ENCODE measurements at places on chromosomes 3 and 15. TPM values are rescaled to one million over a fixed set of nuclear protein-coding genes. Genes with fewer than 3 reads are reported as not detected.

DNA sequence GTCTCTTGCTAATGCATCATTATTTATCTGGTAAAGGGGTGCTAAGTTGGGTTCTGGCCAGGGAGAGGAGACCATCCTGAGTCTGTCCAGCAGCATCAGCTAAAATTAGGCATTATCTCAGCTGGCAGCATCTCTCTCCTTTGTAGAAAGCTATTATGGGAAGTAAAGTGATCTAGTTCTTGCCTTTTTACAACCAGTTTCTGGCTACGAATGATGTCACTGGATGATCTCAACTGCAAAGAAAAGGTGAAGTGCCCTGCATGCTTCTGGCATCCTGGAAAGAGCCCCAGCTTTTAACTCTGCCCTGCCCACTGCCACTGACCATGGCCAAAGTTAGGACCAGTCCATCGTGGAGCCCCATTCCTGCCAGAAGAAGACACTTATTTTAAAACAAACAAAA is 37.1 kb upstream of the IL12A start:
- no peak for DNase-seq
- H3K36me3 ChIP-seq: no peaks in the 10 kb centered on the region
- H3K27ac ChIP-seq: no peak overlapping the region
- H3K4me3 ChIP-seq: no peak overlapping the region

DNA sequence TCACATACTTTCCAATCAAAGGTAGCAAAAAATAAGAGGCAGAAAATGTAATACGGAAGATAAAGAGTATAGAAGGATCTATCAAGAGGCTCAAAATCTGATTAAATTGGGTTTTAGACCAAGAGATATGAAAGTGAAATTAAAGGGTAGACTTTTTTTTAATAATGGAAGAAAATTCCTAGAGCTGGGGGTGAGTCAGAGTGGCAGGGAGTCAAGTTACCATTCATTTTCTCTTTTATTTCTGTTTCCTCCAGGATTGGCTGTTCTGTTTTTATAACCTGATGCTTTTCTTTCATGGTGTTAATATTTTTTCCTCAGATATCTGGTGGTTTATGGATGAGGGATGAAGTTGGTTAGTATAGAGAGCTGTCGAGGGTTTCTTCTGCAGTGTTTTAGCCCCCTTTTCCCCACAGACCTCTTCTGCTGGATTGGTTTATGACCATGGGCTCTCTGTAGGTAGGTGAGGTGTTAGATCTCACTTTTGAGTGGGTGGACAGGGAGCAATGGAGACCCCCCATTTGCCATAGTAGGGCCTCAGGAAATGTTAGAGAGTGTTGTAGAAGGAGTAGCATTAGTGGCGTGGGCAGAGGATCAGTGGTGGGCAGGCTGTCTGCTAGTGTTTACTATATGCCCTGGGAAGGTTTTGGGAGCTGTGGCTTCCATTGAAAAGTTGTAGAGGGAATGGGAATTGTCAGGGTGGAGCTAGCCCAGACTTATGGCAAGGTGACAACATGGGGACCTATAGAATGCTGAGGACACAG is 201.6 kb upstream of the GOLGA6L4 start:
- no peak for DNase-seq
- no peak overlapping the region for H3K27ac ChIP-seq
- H3K36me3 ChIP-seq: no peaks in the 10 kb centered on the region
- H3K4me1 ChIP-seq: no peaks in the 10 kb centered on the region
- no peak overlapping the region for H3K4me3 ChIP-seq

DNA sequence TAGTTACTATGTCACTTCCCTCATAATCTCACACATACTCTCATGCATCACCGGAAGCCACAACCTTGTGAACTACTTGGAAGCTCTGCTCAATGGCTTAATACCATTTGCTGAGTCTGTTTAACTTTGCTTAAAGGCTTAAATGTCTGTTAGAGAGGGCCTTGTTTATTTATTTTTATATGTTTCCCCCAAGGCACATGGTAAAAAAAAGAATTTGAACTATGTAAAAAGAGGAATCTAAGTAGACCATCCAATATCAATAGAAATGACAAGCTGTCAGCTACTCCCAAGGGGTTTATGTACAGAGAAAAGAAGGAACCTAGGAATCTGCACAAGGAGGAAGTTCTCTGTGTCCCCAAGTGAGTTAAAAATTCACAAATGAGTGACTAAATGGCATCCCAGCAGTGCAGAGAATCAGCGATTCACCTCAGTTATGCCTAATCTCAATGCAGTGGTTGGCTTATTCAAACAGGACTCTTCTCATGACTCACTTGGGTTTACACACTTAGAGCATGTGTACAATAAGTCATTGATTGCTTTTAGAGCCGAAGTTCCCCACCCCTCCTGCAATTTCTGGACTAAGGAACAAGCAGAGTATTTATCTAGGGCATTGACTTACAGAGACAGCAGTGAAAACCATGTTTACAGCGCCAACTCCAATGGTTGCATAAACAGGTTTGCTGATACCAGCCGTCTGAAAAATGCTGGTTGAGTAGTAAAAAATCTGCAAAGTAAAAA is 24.4 kb downstream of the SLC2A2 start:
- H3K27me3 ChIP-seq: no peaks in the 10 kb centered on the region
- DNase-seq: peak; percentile 14
- H3K4me1 ChIP-seq: peaks cover 5% of the 10 kb centered on the region

- H3K27me3 ChIP-seq: no peaks in the 10 kb centered on the region
- no peaks in the 10 kb centered on the region for H3K4me1 ChIP-seq
- H3K36me3 ChIP-seq: no peaks in the 10 kb centered on the region
Observed at GRCh38 chr3:6250167-6250566, 610.7 kb upstream of the GRM7 start.

DNA sequence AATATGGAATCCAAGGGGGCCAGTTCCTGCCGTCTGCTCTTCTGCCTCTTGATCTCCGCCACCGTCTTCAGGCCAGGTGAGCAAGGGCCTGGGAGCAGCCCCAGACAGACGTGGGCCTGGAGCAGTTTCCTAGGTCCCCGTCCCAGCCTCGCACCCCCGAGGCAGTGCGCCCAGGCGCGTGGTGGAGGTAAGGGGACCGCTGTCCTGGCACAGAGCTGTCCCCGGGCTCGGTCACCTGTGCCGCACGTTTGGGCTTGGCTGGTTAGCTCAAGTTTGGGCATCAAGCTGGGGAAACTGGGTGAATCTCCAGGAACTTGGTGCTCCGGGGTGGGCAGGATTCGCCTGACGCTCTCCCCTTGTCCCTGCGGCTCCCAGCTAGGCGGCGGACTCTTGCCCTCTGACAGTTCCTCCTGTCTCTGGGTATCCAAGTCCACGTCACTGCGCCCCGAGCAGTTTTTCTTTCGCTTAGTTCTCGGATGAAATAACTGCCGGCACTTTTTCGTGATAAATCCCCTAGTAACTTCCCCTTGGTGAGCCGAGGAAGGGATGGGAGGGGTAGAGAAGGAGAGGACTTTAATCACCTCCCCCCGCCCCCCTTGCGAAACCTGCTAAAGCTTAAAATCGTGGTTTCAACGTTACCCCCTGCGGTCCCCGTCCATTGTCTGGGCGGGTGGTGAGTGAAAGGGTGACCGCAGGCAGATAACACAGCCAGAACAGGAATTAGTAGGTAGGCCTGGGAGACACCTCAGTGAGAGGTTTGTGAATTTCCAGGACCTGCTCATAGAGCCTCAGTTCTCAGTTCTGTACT is 901 bp downstream of the ALCAM start:
- H3K36me3 ChIP-seq: no peaks in the 10 kb centered on the region
- H3K4me3 ChIP-seq: peak overlapping the region; percentile 75
- H3K27me3 ChIP-seq: no peaks in the 10 kb centered on the region
- H3K27ac ChIP-seq: peak overlapping the region; percentile 97
- peaks cover 4% of the 10 kb centered on the region for H3K4me1 ChIP-seq
- peak; percentile 67 for DNase-seq

- no peaks in the 10 kb centered on the region for H3K36me3 ChIP-seq
- no peak for DNase-seq
- H3K27me3 ChIP-seq: no peaks in the 10 kb centered on the region
- H3K4me1 ChIP-seq: no peaks in the 10 kb centered on the region
- no peak overlapping the region for H3K4me3 ChIP-seq
Observed at GRCh38 chr3:187025254-187025655, 94.9 kb downstream of the ST6GAL1 start.

- H3K4me3 ChIP-seq: no peak overlapping the region
- H3K27me3 ChIP-seq: no peaks in the 10 kb centered on the region
- no peaks in the 10 kb centered on the region for H3K36me3 ChIP-seq
- no peak overlapping the region for H3K27ac ChIP-seq
- peaks cover 3% of the 10 kb centered on the region for H3K4me1 ChIP-seq
Observed at GRCh38 chr3:57989646-57990045, 18.6 kb upstream of the FLNB start.

GRCh38 chr3:182233957-182234356 is 522.2 kb downstream of the SOX2 start:
- DNase-seq: no peak
- no peaks in the 10 kb centered on the region for H3K4me1 ChIP-seq
- no peak overlapping the region for H3K4me3 ChIP-seq
- no peak overlapping the region for H3K27ac ChIP-seq

GRCh38 chr3:160869825-160870224 is 113.8 kb downstream of the PPM1L start:
- no peak for DNase-seq
- H3K27ac ChIP-seq: no peak overlapping the region
- no peaks in the 10 kb centered on the region for H3K27me3 ChIP-seq
- no peaks in the 10 kb centered on the region for H3K4me1 ChIP-seq

DNA sequence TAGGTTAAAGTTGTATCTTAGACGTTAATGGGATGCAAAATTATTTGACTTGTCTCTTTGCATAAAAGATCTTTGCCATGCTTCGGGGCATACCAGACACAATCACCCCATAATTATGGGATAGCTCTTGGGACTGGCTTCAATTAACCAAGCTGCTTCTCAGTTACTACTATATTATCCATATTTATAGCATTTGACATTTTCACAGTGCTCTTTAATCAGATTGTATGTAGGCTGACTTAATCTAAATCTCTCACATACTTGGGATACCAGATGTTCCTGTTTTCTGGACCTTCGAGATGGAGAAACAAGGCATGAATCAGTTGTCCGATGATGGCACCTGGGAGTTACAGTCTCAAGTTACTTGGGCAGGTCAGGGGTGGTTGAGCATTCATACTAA is 27.2 kb upstream of the ABHD17C start:
- H3K27ac ChIP-seq: no peak overlapping the region
- H3K27me3 ChIP-seq: no peaks in the 10 kb centered on the region
- no peak overlapping the region for H3K4me3 ChIP-seq
- DNase-seq: no peak
- H3K36me3 ChIP-seq: no peaks in the 10 kb centered on the region

ZNF662 gene
- 22.7 TPM for total RNA-seq

FBXO40 gene
- total RNA-seq: 0.06 TPM

Measured in lung (tissue), 17 donors.